ENCODE measurements at places on chromosomes 4 and X. TPM values are rescaled to one million over a fixed set of nuclear protein-coding genes. Genes with fewer than 3 reads are reported as not detected.

DNA sequence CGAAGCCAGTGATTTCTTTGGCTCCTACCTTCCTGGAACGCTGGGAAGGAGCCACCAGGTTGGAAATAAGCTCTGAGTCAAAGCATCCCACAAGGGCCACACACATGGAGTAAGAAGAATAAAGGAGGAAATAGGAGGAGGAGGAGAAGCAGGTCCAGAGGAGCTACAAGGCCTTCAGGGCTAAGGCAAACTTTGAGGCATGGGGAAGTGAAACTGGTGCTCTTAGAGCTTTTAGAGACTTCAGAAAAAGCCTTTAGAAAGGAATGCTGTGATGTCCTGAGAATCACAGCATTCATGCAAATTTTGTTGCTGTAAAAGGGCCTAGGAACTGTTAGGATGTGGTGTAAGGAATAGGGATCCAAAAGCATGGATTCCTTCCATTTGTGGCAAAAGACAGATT lies 135.9 kb upstream of the ARHGEF9 start:
- H3K4me3 ChIP-seq: no peak overlapping the region
- H3K4me1 ChIP-seq: no peaks in the 10 kb centered on the region
- no peak for DNase-seq
- H3K27me3 ChIP-seq: no peaks in the 10 kb centered on the region

The SLC6A14 gene
- total RNA-seq: not detected

DNA sequence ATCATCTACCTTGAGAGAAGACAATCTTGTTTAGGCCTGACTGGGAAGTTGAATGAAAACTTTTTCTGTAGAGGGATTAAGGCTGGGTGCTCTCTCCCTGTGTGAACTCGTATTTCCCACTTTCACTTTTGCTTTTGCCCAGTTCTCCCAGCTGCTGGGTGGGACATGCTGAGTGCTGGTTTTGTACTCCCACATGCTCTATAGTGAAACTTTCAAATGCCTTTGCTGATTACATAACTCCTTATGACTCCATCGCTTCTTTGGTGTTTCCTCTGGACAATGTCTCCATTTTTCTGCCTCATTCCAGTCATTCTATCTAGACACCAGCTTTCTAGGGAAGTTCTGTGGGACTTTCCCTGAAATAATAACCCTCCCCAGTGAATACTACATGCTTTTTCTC lies 100.5 kb downstream of the CLNK start:
- H3K4me3 ChIP-seq: no peak overlapping the region
- DNase-seq: peak; percentile 6
- H3K27ac ChIP-seq: no peak overlapping the region
- no peaks in the 10 kb centered on the region for H3K36me3 ChIP-seq
- H3K4me1 ChIP-seq: peaks cover 18% of the 10 kb centered on the region

DNA sequence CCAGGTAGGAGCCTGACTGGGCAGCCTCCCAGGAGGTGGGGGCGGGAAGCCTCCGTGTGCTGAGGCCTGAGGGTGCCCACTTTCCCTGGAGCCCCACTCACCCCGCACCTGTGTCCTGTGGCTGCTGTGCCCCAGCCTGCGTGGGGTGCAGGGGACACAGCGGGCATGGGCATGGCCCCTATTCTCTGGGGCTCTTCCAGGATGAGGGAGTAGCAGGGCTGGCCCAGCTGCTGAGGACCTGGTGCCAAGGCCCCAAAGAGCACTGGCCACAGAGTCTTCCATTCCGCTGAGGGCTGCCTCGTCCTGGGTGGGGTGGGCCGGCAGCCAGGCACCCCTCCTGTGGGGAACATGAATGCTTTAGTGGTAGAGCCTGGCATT lies 51.7 kb upstream of the SORCS2 start:
- no peaks in the 10 kb centered on the region for H3K27me3 ChIP-seq
- H3K27ac ChIP-seq: no peak overlapping the region
- no peaks in the 10 kb centered on the region for H3K36me3 ChIP-seq

The GAGE12H gene
- not detected for total RNA-seq

DNA sequence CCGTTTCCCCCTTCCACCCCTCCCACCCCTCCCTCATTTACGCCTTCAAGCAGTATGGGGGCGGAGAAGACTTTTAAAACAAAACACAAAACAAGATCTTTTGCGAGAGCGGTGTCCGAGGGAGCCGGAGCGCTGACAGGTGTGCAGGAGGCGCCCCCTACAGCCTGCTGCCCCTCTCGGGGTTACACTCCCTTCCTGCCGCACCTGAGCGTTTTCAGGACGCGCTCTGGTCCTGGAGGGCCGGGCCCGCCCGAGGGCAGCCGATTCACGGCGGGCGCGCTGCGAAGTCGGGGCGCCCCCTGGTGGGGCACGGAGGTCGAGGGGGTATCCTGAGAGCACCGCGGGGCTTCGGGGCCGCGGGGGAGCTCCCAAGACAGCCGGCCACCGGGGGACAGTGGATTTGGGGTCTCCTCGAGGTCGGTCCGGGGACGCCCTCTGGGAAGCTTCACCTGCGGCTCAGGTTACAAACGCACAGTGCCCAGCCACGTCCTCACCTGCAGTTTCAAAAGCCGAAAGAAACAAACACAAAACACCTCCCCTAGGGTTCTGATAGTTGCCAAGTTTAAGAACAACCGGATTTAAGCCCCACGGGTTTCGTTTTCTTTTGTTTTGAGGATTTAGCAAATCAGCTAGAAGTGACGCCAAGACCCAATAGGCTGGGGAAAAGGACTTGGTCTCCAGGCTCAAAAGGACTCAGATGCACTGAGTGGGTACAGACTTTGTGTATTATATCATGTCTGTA lies 8.0 kb upstream of the NEUROG2 start:
- peak; percentile 81 for DNase-seq
- H3K4me1 ChIP-seq: peaks cover 33% of the 10 kb centered on the region

The PAGE4 gene
- total RNA-seq: not detected

The GEMIN8 gene
- total RNA-seq: 9.7 TPM

GRCh38 chr4:167221084-167221483 lies 13.2 kb downstream of the SPOCK3 start:
- no peaks in the 10 kb centered on the region for H3K27me3 ChIP-seq
- no peaks in the 10 kb centered on the region for H3K4me1 ChIP-seq
- no peak for DNase-seq
- H3K27ac ChIP-seq: no peak overlapping the region

DNA sequence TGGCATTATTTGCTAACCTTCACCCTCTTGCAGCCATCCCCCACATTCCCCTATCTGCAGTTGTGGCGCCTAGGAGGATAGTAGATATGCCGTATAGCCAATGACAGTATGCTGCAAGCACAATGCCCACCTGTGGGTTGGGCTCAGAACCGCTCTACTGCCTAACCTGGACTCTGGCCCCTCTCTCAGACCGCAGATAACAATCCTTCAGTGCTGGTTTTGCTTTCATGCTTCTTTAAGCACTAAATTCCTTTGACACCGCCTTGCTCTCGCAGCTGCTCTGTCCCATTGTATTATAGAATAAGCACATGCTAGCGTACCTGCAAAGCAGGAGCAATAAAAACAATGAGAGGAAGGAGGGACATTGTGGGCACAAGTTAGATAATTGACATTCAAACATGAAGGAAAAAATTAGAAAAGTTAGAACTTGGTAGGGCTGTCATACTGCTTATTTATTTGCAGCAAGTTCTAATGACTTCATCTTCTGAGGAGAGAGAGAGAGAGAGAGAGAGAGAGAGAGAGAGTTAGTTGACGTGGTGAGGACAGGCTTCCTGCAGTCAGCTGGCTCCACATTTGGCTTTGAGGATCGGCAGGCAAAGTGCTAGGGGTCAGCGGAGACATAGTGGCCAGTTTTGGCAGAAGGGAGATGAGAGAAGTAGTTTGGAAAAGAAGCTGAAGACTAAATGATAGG lies 55.8 kb downstream of the WWC2 start:
- DNase-seq: no peak
- H3K36me3 ChIP-seq: no peaks in the 10 kb centered on the region
- H3K4me3 ChIP-seq: no peak overlapping the region
- H3K27ac ChIP-seq: no peak overlapping the region

The CFAP99 gene
- not detected for total RNA-seq

The LEF1 gene
- total RNA-seq: 24.5 TPM

The DRD5 gene
- total RNA-seq: not detected

DNA sequence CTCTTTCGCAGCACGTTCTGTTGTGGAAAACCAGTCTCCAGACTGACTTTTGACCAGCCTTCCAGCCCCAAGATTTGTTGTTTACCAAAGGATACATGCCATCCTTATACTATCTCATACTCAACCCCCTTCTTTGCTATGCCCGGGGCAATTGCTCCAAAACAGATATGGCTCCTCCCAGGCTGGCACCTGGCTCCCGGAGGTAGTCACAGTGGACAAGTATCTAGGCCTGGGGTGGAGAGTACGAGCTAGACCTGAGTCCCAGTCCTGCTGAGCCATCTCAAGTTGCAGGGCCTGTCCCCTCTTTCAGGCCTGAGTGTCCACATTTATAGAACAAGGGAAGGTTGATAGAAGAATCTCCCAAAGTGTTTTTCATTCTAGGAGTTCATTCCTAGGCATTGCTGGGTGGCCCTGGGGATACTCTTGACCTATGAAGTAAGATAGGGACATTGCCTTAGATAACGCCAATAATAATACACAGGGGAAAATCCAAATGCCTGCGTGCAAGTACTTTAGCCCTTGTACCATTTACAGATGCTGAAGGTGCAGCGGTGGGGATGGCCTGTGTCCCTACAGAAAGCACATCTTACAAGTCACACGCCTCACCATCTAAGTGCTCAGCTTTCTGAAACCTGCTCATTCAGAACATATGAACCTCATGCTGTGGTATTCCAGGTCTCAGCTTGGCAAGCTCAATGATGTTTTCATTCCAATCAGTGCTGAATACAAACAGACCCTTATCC lies 136.7 kb upstream of the MAMLD1 start:
- DNase-seq: no peak
- H3K4me1 ChIP-seq: no peaks in the 10 kb centered on the region
- H3K27ac ChIP-seq: no peak overlapping the region
- H3K4me3 ChIP-seq: no peak overlapping the region
- no peaks in the 10 kb centered on the region for H3K36me3 ChIP-seq

DNA sequence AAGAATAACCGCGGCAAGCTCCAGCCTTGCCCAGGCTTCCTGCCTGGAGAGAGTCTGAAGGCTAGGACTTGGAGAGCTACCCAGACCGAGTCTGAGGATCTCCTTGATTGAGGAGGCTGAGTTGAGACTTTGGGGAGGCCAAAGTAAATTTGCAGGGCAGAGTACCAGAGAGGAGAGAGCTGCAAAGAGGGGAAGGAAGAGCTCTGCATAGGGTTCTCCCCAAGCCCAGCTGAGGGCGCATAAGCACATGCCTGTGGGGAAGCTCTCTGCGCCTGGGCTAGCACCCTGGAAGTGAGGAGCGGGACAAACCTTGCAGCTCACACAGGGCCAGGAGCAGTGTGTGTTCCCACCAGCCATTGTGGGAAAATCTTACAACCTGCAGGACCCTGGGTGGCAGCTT lies 56.1 kb downstream of the FAM193A start:
- no peak overlapping the region for H3K4me3 ChIP-seq
- DNase-seq: no peak
- H3K27me3 ChIP-seq: no peaks in the 10 kb centered on the region
- no peak overlapping the region for H3K27ac ChIP-seq
- H3K36me3 ChIP-seq: peaks cover 3% of the 10 kb centered on the region

The FRG2 gene
- total RNA-seq: not detected

The GCNA gene
- total RNA-seq: 3.7 TPM

The GABRG1 gene
- total RNA-seq: not detected

The GSX2 gene
- not detected for total RNA-seq

DNA sequence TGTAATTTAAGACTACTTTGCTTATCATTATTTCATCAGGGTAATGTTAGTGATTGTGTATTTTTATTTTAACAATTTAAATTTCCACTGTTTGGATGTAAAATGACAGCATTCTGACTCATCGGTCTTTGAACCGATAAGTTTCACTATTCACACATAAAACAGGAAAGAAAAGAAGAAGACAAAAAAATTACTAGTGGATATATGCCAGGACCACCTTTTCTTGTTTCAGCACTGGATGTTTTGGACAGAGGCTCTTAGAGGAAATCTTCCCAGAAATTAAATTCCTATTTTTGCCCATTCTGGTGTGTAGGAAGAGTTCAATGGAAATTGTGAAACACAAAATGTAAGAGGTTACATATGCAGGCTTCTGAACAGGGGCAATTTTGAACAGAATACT lies 57.4 kb downstream of the VEGFC start:
- H3K27me3 ChIP-seq: no peaks in the 10 kb centered on the region
- H3K4me1 ChIP-seq: no peaks in the 10 kb centered on the region
- H3K36me3 ChIP-seq: no peaks in the 10 kb centered on the region

GRCh38 chr4:110902500-110902899 lies 279.6 kb upstream of the PITX2 start:
- H3K4me3 ChIP-seq: no peak overlapping the region
- no peaks in the 10 kb centered on the region for H3K4me1 ChIP-seq
- no peaks in the 10 kb centered on the region for H3K36me3 ChIP-seq
- no peak overlapping the region for H3K27ac ChIP-seq

DNA sequence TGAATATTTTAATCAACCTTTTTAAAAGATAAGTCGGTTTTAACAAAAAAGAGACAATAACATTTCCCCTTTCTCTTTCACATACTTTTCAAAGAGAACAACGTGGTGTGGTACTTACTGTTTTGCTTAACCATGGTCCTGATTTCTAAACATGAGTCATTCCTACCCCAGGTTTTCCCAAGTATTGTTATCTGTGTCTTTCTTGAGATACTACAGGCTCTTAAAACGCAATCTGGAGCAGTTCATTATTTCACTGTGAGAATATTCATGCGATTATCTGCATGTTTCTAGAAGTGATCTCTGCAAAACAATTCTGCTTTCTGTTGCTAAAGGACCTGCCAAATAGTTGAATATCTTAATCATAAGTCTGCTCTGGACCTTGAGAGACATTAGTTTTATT lies 127.3 kb downstream of the TENM3 start:
- H3K4me3 ChIP-seq: no peak overlapping the region
- no peaks in the 10 kb centered on the region for H3K36me3 ChIP-seq
- H3K27me3 ChIP-seq: no peaks in the 10 kb centered on the region
- H3K27ac ChIP-seq: no peak overlapping the region
- H3K4me1 ChIP-seq: no peaks in the 10 kb centered on the region

DNA sequence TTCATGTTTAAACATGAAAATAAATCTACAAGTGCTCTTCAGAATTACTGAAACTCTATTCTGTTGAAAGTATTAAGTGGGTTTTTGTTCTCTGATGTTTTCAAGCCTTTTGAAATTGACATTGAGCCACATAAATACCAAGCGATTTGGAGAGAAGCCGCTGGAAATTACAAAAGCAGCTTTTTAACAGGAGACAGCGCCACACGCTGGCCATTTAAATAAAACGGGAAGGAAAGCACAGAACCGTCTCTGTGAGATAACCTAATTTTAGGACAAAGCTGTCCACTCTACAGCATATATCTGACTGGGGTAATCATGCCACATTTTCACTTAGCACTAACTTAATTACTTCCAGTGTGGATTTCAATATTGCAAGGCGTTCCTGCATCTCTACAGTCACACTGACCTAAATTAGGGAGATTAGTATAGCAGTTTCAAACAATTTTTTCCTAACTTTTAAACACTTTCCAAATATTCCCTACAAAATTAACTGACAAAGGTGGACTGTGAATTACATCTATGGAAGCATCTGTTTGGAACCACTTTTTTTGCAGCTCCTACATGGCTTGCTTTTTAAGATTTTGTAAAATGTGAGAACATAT lies 6.8 kb upstream of the ANOS1 start:
- DNase-seq: peak; percentile 47
- no peak overlapping the region for H3K27ac ChIP-seq
- H3K4me3 ChIP-seq: no peak overlapping the region
- H3K4me1 ChIP-seq: no peaks in the 10 kb centered on the region

The CXCL11 gene
- total RNA-seq: not detected

The SH2D1A gene
- total RNA-seq: 58.4 TPM

The SSX4B gene
- total RNA-seq: not detected

- H3K4me3 ChIP-seq: no peak overlapping the region
- no peak overlapping the region for H3K27ac ChIP-seq
- DNase-seq: no peak
- no peaks in the 10 kb centered on the region for H3K36me3 ChIP-seq
- H3K4me1 ChIP-seq: peaks cover 12% of the 10 kb centered on the region
Observed at GRCh38 chr4:123419885-123420755, 23.5 kb downstream of the SPRY1 start.

Measured in natural killer cell (primary cell).